ENCODE measurements at places on chromosomes 2 and 18.

GRCh38 chr2:119449521-119449920 lies 17.9 kb downstream of the TMEM37 start:
- no peak for DNase-seq

DNA sequence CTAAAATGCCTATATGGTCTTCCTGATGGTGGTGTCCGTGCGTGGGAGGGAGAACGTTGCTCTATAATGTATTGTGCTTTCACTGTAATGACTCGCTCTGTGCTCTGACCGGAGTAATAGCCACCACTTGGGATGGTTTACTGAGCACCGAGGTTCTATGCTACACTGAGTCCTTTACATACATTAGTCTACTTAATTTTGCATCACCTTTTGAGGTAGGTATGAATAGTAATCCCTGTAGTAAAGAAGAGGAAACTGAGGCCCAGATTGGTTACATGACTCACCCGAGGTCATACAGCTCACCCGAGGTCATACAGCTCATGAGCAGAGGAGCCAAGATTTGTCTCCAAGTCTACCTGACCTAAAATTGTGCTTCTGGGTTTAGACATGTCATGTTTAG lies 79.5 kb downstream of the ARMC9 start:
- DNase-seq = no peak

- DNase-seq = no peak
Observed at GRCh38 chr2:178911039-178911438, 103.8 kb upstream of the TTN start.

GRCh38 chr2:226548732-226549131 lies 250.9 kb downstream of the IRS1 start:
- DNase-seq = no peak

- no peak for DNase-seq
Observed at GRCh38 chr2:67649331-67650261, 252.5 kb downstream of the ETAA1 start.

- DNase-seq = no peak
Observed at GRCh38 chr2:60549238-60549927, 4.1 kb downstream of the BCL11A start.

DNA sequence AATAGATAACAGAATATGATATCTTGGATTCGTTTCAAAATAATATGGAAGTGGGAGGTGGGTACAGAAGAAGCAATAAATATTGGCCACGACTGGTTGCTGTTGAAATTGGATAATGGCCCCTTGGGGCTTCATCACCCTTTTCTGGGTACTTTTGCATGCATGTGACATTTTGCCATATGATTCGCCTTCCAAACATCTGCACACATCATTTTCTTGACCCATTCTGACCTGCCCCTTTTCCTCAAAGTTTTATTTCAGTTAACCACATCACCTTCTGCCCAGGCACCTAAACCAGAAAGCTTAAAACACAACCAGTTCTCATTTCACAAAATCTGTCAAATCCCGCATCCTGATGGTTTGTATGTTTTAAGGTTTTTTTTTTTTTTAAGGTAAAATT lies 116.7 kb upstream of the AGAP1 start:
- no peak for DNase-seq

- DNase-seq = no peak
Observed at GRCh38 chr2:10757814-10758286, 36.4 kb downstream of the ATP6V1C2 start.

GRCh38 chr18:9482790-9483189 lies 7.5 kb downstream of the RALBP1 start:
- no peak for DNase-seq

GRCh38 chr2:234278556-234279255 lies 218.2 kb downstream of the ARL4C start:
- DNase-seq = peak; percentile 55

- no peak for DNase-seq
Observed at GRCh38 chr18:11818486-11819203, 32.6 kb upstream of the CHMP1B start.

DNA sequence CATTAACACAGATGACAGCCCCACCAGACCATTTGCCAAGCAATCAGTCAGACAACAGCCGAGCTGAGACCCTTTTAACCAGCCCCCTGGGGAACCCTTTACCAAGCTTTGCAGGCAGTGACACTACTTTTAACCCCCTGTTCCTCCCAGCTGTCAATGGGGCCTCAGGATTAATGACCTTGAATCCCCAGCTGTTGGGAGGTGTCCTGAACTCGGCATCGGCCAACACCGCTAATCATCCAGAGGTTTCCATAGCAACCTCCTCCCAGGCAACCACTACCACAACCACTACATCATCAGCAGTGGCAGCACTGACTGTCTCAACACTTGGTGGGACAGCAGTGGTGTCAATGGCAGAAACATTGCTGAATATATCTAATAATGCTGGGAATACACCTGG lies 160.9 kb upstream of the EPC2 start:
- no peak for DNase-seq

DNA sequence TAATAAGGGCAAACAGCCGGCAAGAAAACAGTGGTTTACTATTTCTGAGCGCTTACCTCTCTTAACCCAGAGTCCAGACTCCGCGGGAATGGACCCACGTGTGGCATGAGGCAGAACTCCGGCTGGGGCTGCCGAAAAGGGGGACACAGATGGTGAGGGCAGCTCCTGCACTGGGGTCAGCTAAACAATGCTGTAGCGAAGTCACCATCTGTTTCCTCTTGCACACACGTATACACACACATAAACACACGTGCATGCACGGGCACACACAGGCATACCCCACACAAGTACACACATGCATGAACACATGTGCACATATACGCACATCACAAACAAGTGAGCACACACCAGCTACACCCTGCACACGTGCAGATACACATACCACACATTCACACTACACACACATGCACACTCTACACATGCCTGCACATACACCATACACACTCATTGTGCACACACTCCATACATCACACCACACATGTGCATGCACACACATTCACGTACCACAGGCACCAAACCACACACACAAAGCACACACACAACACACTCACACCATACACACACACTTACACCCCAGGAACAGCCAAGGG lies 105.9 kb upstream of the ID2 start:
- no peak for DNase-seq

DNA sequence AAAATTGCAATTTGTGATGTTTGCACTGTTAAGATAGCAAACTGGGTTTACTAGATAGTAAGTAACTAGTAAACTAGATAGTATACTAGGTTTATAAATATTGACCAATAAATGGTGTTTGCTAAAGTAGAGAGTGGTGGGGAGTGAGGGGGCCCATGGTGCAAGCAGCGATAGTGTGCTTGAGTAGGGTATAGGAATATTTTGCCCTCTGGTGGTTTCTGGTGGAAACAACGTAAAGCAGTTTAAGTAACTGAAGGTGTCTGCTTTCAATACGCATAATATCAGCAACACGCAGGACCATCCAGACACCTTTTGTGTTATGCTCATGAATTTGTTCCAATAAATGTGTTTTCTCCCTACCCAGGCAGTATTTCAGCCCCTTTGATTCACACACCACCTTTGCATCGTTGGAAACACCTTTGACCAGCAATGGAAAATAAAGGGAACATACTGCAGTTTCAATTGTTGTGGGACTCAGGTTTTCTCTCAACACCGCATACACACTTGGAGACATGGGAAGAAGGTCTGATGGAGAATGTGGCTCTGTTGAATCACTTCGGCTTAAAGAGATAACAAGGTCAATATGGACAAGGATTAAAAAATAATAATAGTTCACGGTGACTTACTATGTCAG lies 16.7 kb upstream of the STAT1 start:
- peak; percentile 56 for DNase-seq

GRCh38 chr18:75478996-75479880 lies 51.7 kb upstream of the SMIM21 start:
- DNase-seq = peak; percentile 41

- DNase-seq = peak; percentile 3
Observed at GRCh38 chr18:46623541-46623940, 33.5 kb downstream of the LOXHD1 start.

- no peak for DNase-seq
Observed at GRCh38 chr2:168729455-168729854, 73.0 kb upstream of the NOSTRIN start.

GRCh38 chr2:122737429-122738077 lies 982.1 kb downstream of the TSN start:
- DNase-seq = no peak

DNA sequence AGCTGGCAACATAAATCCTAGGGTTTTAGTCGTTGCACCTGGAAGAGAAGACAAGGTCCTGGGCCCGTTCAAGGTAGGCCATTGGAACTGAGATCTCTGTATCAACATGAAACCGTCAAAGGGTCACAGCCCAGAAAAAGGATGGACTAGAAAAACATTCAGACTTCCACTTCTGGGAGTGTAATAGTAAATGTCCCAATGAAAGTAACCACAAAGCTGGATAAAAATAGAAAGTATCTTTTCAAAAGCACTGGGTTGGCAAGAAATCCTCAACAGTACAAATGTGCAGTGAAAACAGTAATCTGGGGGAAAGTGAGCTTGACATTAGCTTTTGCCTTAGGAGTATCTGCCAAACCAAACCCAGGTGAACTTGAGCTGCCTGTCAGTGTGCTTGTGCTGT lies 12.9 kb downstream of the CGREF1 start:
- DNase-seq = no peak

DNA sequence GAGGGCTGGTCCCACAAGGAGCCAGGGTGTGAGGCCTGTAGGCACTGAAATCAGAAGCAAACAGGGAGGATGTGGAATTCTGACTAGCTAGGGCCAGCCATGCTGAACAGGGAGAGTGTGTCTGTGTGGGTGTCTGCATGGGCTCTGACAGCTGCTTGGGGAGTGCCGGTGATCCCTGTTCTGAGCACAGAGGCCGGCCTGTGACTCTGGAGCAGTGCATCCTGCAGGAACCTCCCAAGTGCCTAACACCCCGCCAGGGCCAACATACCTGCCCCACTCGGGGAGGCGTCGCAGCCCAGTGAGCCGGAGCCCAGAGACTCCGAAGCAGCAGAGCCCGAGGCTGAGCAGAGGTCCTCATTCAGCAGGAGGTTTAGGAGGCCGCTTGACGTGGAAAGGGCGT lies 11.5 kb upstream of the HES6 start:
- no peak for DNase-seq

- DNase-seq = no peak
Observed at GRCh38 chr2:48929571-48930301, 174.2 kb upstream of the LHCGR start.

GRCh38 chr2:237202288-237203030 lies 116.8 kb downstream of the COPS8 start:
- DNase-seq = no peak

- DNase-seq = peak; percentile 11
Observed at GRCh38 chr18:59249199-59249774, 24.0 kb downstream of the RAX start.

- no peak for DNase-seq
Observed at GRCh38 chr2:129777762-129778583, 201.5 kb upstream of the RAB6C start.

- no peak for DNase-seq
Observed at GRCh38 chr2:170277951-170278350, 100.0 kb downstream of the MYO3B start.

DNA sequence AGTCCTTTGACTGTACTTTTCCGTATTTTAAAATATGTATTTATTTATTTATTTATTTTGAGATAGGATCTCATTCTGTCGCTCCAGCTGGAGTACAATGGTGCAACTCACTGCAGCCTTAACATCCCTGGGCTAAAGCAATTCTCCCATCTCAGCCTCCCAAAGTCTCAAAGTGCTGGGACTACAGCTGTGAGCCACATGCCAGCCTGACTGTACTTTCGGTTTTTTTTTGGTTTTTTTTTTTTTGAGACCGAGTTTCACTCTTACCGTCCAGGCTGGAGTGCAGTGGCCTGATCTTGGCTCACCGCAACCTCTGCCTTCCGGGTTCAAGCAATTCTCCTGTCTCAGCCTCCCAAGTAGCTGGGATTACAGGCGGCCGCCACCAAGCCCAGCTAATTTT lies 28.9 kb upstream of the CCNYL1 start:
- DNase-seq = no peak

DNA sequence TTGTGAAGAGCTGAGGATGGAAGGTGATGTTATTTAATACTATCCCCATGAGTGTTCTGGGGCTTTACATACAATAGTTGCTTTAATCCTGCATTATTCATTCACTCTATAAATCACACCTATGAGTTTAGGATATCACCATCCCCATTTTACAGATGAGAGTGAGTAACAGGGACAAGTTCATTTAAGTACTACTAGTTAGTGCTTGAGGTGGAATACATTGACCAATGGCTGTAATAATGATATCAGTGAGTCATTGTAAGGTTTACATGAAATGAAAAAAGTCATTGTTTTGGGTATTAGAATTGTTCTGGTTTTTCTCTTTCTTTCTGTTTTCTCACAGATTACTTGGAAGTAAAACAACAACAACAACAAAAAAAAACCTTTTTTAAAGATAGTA lies 42.5 kb downstream of the TANC1 start:
- no peak for DNase-seq

DNA sequence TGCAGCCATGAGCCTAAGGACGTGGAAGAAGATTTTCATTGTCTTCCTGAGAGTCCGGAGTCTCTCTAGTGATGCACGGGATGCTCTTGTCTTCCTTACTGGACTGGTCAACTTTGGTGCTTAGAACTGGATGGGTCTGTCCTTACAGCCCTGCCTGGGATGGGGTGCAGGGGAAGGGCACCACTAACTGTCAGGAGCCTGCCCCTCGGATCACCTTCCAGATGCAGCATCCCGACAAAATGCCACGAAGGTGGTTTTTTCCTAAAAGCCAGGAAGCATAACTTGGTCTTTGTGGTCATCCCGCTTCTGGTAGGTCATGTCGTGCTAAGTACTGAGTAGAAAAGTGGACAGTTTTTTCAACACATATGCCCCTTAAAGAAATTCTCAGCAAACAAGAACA lies 207.4 kb upstream of the TWIST2 start:
- DNase-seq = no peak

DNA sequence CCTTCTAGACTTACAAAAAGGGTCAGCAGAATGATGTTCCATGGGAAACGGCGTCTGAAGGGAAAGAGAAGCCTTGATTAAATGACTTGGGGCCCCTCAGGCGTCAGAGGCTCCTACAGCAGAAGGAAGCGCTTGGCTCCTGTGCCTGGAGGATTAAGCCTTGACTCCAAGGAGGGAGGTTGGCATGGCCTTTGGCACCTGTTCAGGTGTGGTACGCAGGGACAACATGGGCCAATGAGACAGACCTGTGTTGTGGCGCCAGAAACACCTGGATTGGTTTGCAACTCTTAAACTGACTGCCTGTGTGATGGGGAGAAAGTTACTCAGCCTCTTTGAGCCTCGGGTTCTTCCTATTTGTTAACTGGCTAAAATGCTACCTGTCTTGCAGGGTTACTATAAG lies 7.6 kb downstream of the PNKD start:
- DNase-seq = no peak

- no peak for DNase-seq
Observed at GRCh38 chr2:206396211-206396610, 47.1 kb upstream of the ADAM23 start.
